ENCODE measurements at places on chromosomes 11 and 22.

DNA sequence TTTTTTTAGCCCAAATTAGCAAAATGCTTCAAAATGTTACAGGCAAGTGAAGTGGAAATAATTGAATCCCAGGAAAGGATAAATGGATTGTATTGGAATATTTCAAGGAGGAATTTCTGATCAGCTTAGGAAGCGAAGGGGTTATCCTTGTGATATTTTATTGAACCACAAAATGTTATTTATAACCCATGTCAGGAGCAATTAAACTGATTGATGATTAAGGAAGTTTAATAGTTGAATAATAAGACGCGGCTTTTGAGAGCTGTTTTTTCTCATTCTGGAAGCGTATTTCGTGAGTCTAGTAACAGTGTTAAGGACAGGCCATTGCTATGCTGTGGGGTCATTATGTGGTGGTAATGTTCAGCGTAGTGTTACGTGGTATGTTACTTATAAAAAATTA lies 192.3 kb downstream of the TBC1D22A start:
- DNase-seq, result no peak

DNA sequence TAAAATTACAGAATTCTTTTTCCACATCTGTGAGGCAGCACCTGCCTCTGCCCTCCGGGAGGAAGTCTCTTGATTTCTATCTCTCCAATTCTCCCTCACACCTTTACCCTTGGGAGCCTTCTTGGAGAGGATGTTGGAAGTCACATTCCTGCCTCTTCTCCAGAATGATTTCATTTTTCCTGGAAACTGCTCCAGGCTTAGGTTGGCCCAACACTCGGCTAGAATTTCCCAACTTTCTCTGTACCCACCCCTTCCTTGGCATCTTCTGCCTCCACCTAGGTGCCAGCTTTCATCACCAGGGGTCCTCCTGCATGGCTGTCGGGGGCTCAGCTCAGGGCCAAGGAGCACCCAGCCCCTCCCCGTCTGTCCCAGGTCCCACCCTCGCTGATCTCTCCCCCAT lies 43.2 kb downstream of the SLCO2B1 start:
- no peak for DNase-seq

GRCh38 chr11:134753771-134754520 lies 341.9 kb upstream of the B3GAT1 start:
- no peak for DNase-seq

DNA sequence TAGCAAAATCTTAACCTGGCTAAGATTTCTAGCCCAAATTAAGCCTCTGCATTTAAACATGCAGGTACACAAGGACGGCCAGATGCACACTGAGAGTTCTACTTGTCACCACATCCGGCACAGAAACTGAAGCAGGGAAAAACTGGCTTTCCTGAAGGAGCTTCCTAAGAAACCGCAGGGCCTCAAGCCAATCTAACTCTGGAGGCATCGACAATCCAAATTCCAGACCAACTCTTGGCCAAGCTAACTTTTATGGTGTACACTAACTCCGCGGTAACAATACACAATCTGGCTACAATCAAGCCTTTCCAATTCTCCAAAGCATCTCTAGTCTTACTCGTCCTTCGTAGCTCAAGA lies 1.2 kb downstream of the MSANTD2 start:
- DNase-seq, result no peak

- DNase-seq, result no peak
Measured at GRCh38 chr11:78379039-78379670, 38.5 kb downstream of the GAB2 start.

- DNase-seq, result no peak
Measured at GRCh38 chr22:40412441-40412840, 42.0 kb downstream of the SGSM3 start.

GRCh38 chr11:118009864-118010737 lies 23.9 kb downstream of the IL10RA start:
- DNase-seq, result no peak

- DNase-seq, result no peak
Measured at GRCh38 chr22:49214976-49215375, 612.7 kb downstream of the BRD1 start.

DNA sequence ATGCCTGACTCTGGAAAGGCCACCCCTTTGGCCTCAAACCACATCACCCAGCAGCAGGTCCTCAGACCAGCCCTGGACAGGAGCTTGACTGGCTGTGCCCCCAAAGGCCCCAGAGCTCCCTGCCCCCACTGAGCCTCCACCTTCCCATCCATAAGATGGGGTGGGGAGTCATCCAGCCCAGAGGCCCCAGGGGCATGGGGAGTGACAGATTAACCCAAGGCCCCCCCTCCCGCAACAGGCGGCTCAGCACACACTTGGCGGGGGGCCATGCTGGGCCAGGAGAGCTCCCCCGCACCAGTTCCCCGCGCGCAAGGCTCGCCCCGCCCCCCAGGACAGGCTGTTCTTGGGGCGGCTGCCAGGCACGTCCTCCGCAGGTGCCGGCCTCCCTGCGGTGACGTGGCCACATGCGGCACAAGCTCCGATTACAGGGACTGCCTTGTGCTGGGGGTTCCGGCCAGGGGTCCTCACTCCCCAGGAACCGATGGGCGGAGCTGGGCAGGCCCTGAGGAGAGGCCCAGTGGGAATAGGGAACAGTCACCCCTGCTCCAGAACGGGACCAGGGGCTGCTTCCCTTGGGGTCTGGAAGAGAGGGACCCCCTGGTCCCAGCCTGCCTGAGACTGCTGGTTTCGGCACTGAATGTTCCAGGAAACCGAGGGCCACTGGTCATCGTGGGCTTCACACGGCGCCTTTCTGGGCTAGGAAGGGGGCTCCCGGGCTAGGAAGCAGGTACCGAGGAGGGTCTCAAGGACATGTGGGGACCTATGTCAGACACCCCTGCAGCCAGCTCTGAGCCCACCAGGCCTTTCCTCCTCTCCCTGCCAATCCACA lies 5.1 kb upstream of the CDKN1C start:
- peak; percentile 21 for DNase-seq

DNA sequence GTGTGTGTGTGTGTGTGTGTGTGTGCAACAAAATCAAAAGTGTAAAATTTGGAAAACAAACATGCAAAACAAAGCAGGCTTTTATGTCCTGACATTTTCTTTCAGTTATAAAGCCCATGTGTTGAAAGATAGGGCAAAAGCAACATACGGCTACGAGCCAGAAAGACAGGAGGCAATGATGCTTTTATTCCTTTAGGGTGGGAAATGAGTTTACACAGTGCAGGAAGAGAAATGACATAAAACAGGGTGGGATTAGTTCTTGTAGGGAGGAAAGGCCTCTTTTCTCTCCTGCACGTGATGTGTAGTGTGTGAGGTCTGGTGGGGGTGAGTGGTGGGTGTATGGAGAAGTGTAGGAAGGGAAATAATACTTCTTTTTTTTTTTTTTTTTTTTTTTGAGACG lies 29.4 kb downstream of the IL18 start:
- DNase-seq, result no peak

GRCh38 chr11:69442807-69443137 lies 38.7 kb upstream of the LINC01488 start:
- DNase-seq, result peak; percentile 38

DNA sequence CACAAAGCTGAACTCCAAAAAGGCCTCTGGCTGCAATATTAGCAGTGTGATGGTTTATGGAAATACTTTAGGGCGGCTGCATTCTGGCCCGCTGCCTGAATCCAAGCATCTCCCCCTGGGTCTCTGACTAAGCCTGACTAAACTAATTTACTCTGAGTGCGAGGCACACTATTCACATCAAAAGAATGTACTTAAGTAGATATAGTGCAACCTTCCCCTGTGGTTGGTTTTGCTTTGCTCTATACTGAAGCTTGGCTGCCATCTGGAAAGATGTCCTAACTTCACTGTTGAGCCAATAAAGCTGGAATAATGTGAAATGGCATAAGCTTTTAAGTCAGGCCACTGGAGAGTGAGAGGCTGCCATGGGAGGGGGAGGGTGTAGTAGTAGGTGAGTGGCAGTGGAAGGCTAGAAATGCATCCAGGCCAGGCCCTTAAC lies 321.6 kb downstream of the AASDHPPT start:
- peak; percentile 52 for DNase-seq

DNA sequence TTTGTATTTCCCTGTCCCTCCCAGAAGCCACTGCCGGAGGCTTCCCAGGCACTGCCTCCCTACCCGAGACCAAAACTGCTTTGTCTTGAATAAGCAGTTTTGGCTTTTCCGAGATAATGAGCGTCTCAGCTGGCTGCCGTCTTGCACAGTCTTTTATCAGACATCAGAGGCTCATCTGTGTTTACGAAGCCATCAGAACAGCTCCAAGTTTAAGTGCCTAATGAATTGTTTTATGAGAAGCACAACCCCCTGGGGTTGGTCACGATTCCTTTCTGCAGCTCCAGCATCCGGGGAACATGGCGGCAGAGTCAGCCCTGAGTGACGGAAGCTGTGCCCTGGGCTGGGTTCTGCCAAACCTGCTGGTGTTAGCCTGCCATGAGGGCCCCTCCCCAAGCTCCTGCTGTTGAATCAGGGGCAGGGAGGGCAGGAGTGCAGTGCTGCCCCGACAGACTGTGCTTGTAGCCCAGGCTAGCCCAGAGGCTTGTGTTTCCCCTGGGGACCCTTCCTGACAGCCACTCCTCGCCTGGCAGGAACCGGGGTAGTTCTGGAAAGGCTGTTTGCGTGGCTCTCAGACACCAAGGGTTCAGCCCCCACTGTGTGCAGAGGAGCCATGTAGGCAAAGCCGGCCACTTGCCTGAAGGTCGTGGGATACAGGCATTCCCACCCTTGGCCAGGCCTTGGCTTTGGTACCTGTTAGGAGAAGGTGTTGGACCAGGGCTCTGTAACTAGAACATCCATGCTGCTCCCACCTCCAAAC lies 96.1 kb downstream of the MORC2 start:
- DNase-seq, result no peak

- DNase-seq, result no peak
Measured at GRCh38 chr22:42842658-42843370, 14.3 kb downstream of the ARFGAP3 start.

DNA sequence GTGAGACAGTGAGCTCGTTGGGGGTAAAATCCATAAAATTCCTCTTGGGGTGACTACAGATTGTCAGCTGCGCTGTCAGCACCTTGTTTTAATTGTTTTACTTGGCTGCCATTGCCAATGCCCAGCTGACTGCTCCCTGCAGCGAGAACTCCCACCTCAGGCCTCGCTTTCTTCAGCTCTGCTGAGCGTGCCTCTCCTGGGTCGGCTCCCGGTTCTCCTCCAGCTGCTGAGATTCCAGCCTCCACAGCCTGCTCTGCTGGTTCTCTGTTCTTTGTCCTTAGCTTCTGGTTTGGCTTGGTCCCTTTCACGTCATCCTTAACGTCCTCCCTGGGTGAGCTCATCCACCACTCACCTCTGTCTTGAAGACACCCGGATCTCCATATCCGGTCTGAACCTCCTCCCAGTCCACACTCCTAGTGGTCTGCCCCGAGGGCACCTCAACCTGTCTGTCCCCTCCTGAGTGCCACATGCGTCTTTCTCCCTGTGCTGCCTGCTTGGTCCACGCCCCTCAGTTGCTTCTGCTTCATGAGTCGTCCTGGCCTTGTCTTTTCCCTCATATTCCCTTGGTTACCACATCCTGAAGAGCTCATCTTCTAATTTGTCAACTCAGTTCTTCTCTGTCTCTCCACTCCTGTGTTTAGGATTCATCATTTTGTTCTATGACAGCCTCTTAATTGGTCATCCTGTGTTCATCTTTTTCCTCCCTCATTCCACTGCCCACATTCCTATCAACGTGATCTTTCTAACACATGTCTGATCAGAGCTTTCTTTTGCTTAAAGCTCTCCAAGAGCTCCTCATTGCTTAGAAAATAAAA lies 35.6 kb downstream of the BMAL1 start:
- DNase-seq, result no peak

DNA sequence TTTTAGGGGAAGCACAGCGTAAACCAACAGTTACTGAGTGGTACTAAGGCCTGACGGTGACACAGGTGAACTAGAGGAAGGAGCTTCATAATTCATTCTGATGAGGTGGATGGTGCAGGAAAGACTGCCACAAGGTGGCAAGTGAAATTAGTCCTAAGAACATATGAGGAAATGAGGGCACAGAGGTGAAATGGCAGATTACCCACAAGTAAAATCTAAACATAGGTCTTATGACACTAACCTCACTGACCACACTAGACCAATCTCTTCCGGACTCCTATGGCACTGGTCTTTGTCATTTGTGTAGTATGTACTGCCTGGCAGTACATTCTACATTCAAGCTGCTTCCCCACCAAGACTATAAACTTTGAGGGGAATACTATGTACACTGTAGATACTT lies 20.2 kb downstream of the GAB2 start:
- no peak for DNase-seq

DNA sequence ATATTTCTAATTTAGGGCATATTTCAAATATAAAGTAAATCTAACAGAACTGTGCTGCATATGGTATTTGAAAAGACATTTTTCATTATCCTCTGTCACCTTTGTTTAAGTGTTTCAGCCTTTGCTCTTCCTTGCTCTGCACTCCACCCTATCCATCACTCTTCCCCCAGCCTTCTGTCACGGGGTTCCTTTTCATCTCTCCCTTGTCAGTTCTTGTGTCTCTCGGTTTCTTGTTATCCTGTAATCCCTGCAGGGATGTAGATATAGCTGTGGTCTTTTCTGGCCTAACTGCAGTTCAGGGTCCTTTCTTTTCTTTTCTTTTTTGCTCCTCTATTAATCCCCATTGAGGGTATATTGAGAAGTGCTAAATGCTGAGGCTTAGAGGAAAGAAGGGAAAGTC lies 261.9 kb downstream of the DCDC1 start:
- no peak for DNase-seq

DNA sequence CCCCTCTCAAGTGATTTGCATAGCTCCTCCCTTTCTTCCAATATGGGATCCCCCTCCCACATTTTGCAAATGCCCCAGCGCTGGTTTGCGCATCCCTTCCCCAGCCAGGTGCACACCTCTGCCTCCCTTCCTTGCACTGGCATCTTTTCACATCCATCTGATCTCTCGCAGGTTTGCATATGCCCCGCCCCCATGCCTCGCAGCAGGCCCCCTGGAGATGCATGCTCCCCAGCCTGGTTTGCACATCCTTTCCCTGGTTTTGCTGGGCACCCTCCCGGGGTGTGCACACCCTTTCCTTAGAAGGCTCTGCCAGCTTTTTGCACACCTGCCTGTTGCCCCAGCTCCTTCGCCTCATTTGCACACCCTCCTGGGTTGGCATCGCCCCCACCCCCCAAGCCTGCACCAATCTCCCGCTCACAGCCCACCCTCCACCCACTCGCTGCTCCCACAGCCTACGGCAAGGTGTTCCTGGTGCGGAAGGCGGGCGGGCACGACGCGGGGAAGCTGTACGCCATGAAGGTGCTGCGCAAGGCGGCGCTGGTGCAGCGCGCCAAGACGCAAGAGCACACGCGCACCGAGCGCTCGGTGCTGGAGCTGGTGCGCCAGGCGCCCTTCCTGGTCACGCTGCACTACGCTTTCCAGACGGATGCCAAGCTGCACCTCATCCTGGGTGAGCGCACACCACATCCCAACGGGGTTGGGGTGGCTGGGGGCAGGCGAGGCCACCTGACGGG lies 917 bp downstream of the RPS6KA4 start:
- no peak for DNase-seq

DNA sequence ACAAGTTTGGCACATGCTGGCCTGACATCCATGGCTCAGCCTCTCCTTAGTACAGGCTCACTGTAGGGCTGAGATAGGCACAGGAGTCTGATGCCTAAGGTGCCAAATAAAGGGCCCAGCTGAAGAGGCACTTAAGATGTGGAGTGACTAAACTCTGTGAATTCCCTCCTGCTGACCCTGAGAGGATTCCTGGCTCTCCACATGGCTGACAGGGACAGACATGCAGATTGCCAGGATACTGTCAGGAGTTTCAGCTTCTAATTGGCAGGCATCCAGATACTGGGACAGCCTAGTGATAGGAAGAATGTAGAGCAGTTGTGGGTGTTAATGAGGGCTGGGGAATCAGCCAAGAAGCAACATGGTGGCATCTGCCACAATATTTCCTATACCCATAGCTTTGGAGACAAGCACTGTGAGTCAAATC lies 558.7 kb downstream of the INSC start:
- no peak for DNase-seq
